ENCODE measurements at places on chromosomes 4 and X. TPM values are rescaled to one million over a fixed set of nuclear protein-coding genes. Genes with fewer than 3 reads are reported as not detected.

Gene ZRSR2
- total RNA-seq = 8.3 TPM

Gene FAM9C
- total RNA-seq = not detected

Gene MAGEA2B
- not detected for total RNA-seq

Gene FGFBP1
- total RNA-seq = not detected

Gene UGT2B7
- not detected for total RNA-seq

Gene SMIM9
- not detected for total RNA-seq

Gene PNMA6A
- total RNA-seq = 2.0 TPM

Gene MAPK10
- total RNA-seq = 6.9 TPM

Measured in right cardiac atrium (tissue), 5 donors.